ENCODE measurements at places on chromosomes 16 and 17.
A peak's percentile ranks its signal among the peaks of the same experiment; 100 is the strongest.

DNA sequence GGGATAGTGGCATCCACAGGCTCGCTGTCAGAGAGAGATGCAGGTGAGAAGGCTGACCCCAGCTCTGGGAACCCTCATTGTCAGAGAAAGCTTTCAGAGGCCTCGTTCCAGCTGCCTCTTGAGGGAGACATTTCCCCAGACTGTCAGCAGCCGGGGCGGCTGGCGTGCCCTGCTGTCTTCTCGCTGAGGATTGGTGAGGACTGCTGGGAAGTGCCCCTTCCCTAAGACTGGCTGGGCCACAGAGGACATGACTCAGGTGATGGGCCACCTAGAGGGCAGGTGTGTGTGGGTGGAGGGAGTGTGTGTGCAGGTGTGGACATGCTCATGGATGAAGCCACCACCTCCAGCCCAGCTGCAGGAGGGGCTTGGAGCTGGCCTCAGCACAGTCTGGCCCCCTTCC lies 25.3 kb downstream of the SPACA3 start:
- DNase-seq = no peak

DNA sequence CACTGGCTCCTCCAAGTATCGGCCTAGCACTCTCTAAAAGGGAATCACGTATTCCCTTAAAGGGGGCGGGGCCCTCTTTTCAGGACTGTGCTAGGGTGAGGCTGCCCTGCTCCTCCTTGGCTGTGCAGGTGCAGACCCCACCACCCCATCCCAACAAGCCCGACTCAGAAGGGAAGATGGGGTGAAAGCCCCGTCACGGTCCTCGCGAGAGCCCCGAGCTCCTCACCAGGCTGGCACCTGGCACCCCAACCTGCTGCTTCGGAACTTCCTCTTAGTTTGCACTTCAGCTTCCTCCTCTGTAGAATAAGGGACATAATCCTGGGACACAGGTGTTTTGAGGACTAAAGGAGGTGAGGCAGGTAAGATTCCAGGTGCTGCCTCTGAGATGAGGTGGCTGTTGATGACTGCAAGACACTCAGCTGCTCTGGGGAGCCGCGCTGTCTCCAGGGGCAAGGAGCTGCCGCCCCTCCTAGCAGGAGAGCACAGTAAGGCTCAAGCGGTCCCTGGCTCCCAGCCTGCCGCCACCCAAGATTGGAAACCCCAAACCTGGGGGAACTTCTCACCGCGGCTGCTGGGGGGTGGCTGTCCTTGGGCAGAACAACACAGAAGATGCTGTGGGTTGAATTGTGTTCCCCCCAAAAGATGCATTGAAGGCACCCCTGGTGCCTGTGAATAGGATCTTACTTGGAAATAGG lies 88.8 kb downstream of the MGAT5B start:
- no peak for DNase-seq

- no peak for DNase-seq
Observed at GRCh38 chr16:64924086-64924485, 197.8 kb downstream of the CDH11 start.

GRCh38 chr17:35774499-35774898 lies 13.8 kb downstream of the C17orf50 start:
- no peak for DNase-seq

DNA sequence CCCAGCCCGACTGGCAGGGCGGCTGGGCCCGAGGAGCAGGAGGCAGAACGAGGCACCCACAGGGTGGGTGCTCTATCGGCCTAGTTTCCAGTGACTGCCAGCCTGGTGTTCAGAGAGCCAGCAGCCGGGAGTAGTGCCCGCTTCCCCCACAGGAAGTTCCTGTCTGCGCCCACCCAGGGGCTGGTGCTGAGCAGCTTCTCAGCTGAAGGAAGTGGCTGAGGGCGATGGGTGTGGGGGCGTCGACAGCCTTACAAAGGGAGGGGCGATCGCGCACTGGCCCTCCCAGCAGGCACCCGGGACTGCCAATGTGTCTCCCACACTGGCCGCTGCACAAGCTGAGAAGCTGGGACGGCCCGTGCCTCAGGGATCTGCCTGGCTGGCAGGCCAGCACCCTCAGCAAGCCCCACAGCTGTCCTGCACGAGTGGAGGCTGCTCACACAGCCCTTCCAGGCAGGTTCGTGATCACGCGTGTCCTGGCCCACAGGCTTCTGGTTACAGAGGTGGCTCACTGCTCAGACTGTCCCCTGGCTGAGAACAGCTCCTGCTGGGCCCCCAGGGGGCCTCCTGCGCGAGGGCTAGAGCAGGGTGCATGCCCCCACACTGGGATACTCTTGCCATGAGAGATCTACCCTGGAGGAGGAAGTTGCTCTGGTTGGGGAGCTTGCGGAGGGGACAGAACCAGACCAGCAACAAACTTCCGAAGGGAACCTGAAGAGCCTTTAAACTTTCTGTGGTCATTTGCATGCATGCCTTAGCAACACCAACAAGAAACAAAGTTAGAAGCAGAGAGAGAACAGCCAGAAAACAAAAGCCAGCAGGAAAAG lies 2.5 kb downstream of the RNF166 start:
- peak; percentile 63 for DNase-seq

DNA sequence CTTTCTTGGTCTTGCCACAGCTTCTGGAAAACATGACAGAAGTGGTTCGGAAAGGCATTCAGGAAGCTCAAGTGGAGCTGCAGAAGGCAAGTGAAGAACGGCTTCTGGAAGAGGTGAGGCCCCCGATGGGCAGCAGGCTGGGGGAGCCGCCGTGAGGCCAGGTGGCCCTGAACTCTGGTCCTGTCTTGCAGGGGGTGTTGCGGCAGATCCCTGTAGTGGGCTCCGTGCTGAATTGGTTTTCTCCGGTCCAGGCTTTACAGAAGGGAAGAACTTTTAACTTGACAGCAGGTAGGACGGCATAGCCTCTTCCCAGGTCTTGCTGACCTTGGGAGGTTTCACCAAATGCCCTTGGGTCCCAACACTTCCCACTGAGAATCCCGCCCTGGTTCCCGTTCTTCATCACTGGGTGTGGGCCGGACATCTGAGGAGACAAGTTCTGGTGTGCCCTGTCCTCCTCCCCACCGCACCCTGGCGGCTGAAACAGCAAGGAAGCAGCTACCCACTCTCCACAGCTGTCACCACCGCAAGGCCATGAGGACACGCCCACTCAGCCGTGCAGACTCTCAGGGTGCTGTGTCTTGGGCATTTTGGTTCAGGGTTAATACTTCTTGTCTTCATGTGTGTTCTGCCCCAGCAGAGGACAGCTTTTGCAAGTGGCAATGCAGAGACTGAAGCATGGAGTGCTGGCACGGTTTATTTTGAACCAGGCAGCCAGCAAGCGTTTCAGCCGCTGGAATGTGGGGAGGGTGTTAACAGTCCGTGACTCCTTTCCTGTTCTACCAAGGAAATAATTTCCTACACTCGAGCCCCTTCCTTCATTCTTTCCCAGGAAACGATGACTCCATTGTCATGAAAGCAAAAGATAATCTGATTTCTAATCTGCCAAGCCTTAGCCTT lies 21.4 kb downstream of the NTAN1 start:
- no peak for DNase-seq

DNA sequence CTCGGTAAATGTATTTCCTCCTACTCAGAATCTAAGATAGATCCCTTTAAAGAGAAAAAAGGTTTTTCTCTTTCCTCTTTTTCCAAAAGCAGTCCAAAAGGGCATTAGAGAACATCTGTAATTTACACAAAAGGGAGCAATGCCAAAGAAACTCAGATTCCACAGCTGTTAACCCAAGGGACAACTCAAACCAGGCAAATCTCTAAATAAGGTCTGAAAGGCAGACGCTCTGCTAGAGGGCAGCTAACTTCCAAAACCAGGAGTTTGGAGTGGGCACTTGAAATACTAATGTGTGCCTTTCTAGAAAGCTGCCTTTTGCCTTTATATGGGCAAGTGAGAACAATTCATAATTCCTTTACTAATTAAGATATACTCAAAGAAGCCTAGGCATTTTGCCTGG lies 435.7 kb downstream of the ZFHX3 start:
- no peak for DNase-seq

DNA sequence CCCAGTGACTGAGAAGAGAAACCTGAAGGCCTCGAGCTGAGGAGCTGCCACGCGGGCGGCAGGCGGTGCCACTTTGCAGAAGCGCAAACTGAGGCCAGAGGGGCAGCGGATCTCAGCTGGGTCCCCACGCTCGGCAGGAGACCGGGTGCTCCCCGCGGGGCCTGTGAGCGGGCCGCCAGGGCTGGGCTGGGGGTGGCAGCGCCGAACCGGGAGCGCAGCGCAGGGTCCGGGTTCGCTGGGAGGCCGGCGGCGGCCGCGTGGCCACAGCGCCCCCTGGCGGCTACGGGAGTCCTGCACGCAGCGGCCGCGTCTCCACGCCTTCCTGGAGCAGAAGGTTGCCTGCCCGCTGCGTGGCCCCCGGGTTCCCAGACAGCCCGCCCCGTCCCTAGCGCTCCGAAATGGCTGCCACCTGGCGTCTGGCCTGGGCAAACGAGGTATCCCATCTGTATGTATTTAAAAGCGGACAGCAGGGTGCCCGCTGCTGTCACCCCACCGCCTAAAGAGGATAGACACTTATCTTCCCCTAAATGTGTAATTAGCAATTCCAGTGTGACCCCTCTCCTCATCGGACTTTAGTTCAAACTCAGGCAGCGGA lies 96.1 kb upstream of the CDH5 start:
- peak; percentile 54 for DNase-seq

GRCh38 chr16:52051414-52052172 lies 495.4 kb downstream of the TOX3 start:
- no peak for DNase-seq

- no peak for DNase-seq
Observed at GRCh38 chr17:51636291-51636690, 375.9 kb downstream of the UTP18 start.

DNA sequence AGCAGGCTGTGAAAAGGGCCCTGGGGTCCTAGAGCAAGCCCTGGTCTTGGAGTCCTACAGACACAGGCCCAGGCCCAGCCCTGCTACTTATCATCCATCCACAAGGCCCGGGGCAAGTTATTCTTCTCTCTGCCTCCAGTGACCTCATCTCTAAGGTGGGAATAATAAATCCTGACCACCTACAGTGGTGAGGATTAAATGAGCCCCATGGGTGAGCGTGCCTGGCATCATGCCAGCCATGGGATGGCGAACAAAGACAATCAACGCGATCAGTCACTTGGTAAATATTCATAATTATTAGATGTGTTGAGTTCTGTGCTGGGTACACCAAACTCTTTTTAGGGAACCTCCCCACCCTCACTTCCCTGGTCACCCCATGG lies 5.5 kb downstream of the KRT15 start:
- DNase-seq = no peak

- DNase-seq = no peak
Observed at GRCh38 chr16:88356124-88356726, 26.5 kb upstream of the ZNF469 start.

- peak; percentile 16 for DNase-seq
Observed at GRCh38 chr16:78957317-78958100, 643.0 kb downstream of the MAF start.
